ENCODE measurements at places on chromosomes 16 and 17. TPM values are rescaled to one million over a fixed set of nuclear protein-coding genes. Genes with fewer than 3 reads are reported as not detected.

Gene UBB
- total RNA-seq = 1,271 TPM

GRCh38 chr16:85965125-85965524, 66.2 kb downstream of the IRF8 start:
- H3K27me3 ChIP-seq = peaks cover 11% of the 10 kb centered on the region
- no peak overlapping the region for H3K27ac ChIP-seq

DNA sequence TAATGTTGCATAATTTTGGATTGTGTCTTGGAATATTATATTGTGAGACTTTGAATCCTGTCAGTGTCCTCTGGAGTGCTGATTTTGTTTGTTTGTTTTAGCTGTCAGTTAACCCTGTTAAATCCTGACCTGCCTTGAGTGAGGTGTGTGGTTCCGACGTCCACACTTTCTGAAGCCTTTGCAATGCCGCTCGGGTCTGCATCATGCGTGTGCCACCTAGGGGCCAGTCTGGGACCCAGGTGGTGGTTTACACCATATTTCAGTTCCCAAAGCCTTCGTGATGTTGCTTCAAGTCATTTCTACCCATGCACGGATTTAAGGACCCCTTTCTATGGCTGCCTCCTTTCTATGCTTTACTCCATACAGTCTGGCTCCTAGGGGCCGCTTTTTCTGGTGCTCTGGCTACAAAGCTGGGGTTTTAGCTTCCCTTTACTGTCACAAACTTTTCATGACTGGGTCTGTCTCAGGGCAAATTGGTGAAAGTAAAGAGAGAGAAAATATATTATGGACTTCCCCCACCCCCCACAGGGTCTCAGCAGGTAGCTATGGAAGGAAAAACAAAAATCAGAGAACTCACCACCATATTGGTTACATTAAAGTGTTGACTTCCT, 11.4 kb upstream of the OR4D1 start:
- H3K4me1 ChIP-seq = no peaks in the 10 kb centered on the region
- no peak overlapping the region for H3K4me3 ChIP-seq
- DNase-seq = no peak
- H3K27ac ChIP-seq = no peak overlapping the region
- H3K27me3 ChIP-seq = peaks cover 27% of the 10 kb centered on the region

GRCh38 chr16:19835968-19836421, 48.7 kb downstream of the GPRC5B start:
- peaks cover 4% of the 10 kb centered on the region for H3K4me1 ChIP-seq
- no peak overlapping the region for H3K27ac ChIP-seq
- no peaks in the 10 kb centered on the region for H3K27me3 ChIP-seq
- no peak overlapping the region for H3K4me3 ChIP-seq
- no peak for DNase-seq

Gene KRTAP16-1
- total RNA-seq = not detected
